Activated T-cell treated with anti-CD3 and anti-CD28 coated beads for 4 hours (primary cell): ENCODE measurements at places on chromosomes 12 and 14.

DNA sequence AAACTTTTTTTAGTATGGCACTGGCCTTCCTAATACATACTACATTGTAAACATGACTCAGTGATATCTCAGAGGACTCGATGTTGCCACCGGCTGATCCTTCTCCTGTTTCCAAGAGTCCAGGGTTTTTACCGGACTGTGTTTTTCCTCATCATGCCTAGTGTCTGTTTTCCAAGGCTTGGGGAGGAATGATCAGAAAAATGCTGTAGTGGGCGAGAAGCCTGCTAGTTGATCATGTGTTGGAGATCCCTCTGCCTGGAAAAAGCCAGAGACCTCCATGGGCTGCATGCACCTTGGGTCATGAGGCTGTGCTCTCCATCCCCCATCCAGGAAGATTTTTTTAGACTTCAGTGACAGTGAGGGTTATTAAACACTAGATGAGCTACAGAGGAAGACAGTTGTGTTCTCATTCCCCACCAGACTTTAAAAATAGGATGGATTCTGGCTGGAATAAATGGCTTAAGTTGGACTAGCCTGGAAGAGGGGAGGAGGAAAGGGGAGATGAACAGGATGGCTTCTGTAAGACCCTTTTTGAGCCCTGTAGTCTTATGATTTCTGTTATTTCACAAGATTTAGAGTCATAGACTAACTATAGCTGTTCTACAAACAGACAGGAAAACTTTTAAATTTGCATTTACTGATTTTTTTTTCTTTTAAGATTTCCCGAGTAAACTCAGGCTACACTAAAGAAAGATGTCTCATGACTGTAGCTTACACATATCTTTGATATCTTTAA, 145.7 kb downstream of the SAMD4A start:
- no peak for DNase-seq

- DNase-seq: no peak
These were observed 5.4 kb upstream of the ERO1A start for GRCh38 chr14:52700701-52701172.

DNA sequence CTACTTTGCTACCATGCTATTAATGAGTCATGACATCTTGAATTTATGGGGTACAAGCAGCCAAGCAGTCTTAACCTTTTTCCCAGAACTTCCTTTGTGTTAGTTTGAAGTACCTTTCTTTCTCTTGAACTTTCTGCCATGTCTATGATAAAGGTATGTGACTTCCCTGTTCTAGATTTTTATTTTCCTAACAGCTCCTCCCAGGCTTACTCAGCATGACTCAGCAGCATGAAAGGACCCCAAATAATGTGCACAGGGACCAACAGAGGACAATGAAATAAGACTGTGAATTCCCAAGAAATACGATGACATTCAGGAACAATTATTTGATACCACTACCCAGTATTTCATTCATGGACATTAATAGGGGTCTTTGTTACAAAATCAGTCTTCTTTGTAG, 60.0 kb downstream of the TTC6 start:
- no peak for DNase-seq

DNA sequence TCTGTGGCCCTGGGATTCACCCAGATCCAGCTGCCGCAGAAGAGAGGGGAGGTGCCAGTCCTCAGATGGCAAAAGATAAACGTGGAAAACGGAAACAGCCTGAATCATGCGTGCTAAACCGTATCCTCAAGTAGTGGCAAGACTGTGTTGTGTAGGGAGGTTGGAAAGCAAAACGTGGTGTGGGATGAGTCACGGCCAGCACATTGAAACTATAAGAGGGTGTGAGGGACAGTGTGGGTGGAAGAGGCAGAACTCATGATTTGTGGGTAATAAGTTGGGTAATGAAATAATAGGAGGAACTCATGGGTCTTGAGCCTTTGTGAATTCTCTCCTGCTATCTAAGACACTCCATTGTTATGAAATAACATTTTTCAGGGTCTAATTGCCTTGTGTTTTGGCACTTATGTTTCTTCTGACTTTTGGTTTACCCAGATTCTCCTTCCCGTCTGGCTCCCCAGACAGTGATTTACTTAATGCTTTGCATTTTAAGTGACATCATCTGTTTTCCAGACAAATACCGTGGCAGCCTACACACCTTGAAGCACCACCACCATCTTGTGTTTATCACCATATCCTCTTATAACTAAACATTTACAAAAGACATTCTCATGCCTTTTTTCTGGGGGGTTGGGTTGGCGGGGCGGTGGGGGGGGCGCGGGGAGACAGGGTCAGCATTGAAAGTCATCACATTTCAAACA, 62.3 kb upstream of the PTCSC3 start:
- DNase-seq: no peak

- DNase-seq: no peak
These were observed 58.2 kb downstream of the DIO3 start for GRCh38 chr14:101619484-101619883.

- no peak for DNase-seq
These were observed 31.6 kb downstream of the SENP1 start for GRCh38 chr12:48074266-48074665.
